ENCODE measurements at places on chromosomes 7 and 10. TPM values are rescaled to one million over a fixed set of nuclear protein-coding genes. Genes with fewer than 3 reads are reported as not detected.

The RBM28 gene
- 5.4 TPM for total RNA-seq

The SAMD9L gene
- 13.2 TPM for total RNA-seq

The MCM10 gene
- 0.42 TPM for total RNA-seq

The IDI2 gene
- not detected for total RNA-seq

The LBX1 gene
- total RNA-seq = not detected

The C10orf105 gene
- 0.31 TPM for total RNA-seq

The PTN gene
- total RNA-seq = not detected

The FAM171A1 gene
- total RNA-seq = 0.84 TPM

The GBX1 gene
- not detected for total RNA-seq

The MYOZ1 gene
- total RNA-seq = not detected

The SMKR1 gene
- 0.31 TPM for total RNA-seq

The JMJD1C gene
- total RNA-seq = 572 TPM

The THSD7A gene
- total RNA-seq = 0.10 TPM

The SPDYE6 gene
- not detected for total RNA-seq

The CDK5 gene
- 3.7 TPM for total RNA-seq

The NEUROG3 gene
- total RNA-seq = not detected

The KLLN gene
- total RNA-seq = 0.84 TPM

The COBL gene
- total RNA-seq = 0.10 TPM

The MRLN gene
- total RNA-seq = not detected

The NPY4R2 gene
- not detected for total RNA-seq

The MYL7 gene
- total RNA-seq = not detected

The PIK3AP1 gene
- 49.0 TPM for total RNA-seq

The LLCFC1 gene
- not detected for total RNA-seq

The HABP2 gene
- total RNA-seq = not detected

The PRSS2 gene
- not detected for total RNA-seq

The CLDN3 gene
- not detected for total RNA-seq

The LUC7L2 gene
- 105 TPM for total RNA-seq

The TMEM213 gene
- not detected for total RNA-seq

The LAMB1 gene
- 0.10 TPM for total RNA-seq

The WEE2 gene
- 0.31 TPM for total RNA-seq

The GJD4 gene
- not detected for total RNA-seq

The NEBL gene
- 0.10 TPM for total RNA-seq

The UTF1 gene
- not detected for total RNA-seq

The PNLIPRP3 gene
- total RNA-seq = not detected

The RARRES2 gene
- total RNA-seq = not detected

The FKBP6 gene
- total RNA-seq = not detected

The SEMA4G gene
- 0.10 TPM for total RNA-seq

The TBXAS1 gene
- total RNA-seq = 67.8 TPM

The PKD2L1 gene
- under 0.01 TPM for total RNA-seq

The FFAR4 gene
- total RNA-seq = under 0.01 TPM

The AKR1C8 gene
- total RNA-seq = 0.42 TPM

The OR2A7 gene
- total RNA-seq = 3.6 TPM

The SUGCT gene
- 1.9 TPM for total RNA-seq
